ENCODE measurements at places on chromosomes 16 and 17. TPM values are rescaled to one million over a fixed set of nuclear protein-coding genes. Genes with fewer than 3 reads are reported as not detected.

The CEP295NL gene
- total RNA-seq: 0.19 TPM

The KRTAP3-1 gene
- not detected for total RNA-seq

The TP53TG3F gene
- not detected for total RNA-seq

- no peak for DNase-seq
Observed at GRCh38 chr16:23673971-23674614, 4.6 kb upstream of the PLK1 start.

DNA sequence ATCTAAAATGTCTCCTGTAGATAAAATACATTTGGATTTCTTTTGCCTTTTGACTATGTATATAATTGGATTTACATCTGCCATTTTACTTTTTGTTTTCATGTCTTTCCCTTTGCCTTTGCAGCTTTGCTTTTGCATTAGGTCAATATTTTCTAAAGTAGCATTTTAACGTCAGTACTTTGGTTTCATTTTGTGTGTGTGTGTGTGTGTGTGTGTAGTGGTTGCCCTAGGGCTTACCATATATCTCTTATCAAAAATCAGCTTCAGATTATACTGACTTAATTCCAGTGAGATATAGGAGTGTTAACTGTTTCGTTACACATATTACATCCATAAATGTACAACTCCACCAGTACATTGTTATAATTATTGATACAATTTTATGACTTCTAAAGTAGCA is 26.1 kb downstream of the AKTIP start:
- DNase-seq: no peak

All from activated T-cell treated with anti-CD3 and anti-CD28 coated beads, Interleukin-2, amount 50 U/mL, for 72 hours (primary cell).